ENCODE measurements at places on chromosomes 2 and 18.

- DNase-seq = no peak
These were observed 17.4 kb upstream of the SAG start for GRCh38 chr2:233290051-233290845.

GRCh38 chr2:105868060-105868459, 123.3 kb downstream of the NCK2 start:
- no peak for DNase-seq

DNA sequence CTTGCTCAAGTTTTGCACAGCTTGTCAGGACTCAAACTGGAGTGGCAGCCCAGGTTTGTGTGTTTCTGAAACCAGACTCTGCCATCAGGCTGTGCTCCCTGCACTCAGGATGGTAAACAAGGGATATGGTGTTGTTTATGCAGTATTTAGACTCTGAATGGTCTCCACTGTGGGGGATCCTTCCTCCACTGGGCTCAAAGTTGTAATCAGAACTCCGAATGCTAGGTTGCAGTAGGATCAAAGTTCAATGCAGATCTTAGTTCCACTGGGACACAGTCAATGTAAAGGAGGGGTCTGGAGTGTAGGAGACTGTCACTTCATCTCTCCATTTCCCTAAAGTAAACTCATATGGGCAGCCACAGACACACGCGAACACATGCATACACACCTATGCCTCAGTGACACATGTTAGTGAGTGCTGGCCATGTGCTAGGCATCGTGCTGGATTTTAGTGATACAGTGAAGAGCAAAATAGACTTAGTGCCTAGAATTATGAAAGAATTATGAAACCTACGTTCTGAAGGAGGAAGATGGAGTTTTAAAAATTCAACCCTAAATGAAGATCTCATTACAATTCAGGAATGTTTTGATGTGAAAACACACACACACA, 6.1 kb downstream of the IL18R1 start:
- DNase-seq = no peak

GRCh38 chr2:23499439-23499838, 114.5 kb downstream of the KLHL29 start:
- DNase-seq = no peak

DNA sequence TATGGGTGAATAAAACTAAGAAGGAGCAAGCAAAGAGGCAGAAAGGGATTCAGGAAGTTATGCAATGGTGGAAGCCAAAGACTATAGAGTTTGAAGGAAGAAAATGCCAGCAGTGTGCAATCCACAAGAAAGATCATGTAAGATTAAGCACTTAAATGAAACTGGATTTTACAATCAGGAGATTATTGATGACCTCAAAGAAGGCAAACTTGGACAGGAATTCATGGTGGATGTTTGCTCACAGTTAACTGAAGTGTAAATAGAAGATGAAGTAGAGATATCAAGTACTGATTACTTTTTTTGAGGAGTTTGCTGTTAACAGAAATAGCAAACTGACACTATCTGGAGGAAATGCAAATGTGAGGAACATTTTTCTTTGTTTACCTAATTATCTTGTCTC, 308.9 kb downstream of the RND3 start:
- DNase-seq = no peak

GRCh38 chr2:239831861-239832489, 193.2 kb downstream of the NDUFA10 start:
- DNase-seq = no peak

DNA sequence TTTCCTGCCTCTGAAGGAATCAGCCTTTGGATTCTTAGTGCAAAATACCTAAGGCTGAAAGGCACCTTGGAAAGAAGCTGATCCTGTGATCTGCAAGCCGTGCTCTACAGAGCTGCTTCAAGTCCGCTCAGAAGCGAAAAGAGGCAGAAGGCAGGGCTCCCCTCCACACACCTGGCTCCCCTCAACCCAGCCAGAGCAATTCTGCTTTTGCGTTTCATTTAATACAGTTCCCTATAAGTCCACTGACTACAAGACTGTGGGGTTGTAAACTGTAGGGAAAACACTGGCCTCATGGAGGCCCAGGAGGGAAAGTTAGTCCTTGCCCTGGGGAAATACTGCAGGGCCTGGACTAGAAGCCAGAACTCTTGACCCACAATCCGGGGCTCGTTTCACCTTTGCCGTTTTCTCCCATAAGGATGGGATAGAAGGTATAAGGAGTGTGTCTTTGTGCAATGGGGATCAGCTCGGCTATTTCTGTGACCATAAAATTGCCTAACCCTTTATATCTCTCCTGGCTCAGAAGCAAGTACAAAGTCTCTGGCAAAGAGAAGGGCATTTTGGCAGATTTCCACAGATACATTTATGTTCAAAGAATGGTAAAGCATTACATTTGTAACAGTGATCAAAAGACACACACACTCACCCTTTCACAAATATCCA, 95.8 kb upstream of the TEX51 start:
- no peak for DNase-seq

DNA sequence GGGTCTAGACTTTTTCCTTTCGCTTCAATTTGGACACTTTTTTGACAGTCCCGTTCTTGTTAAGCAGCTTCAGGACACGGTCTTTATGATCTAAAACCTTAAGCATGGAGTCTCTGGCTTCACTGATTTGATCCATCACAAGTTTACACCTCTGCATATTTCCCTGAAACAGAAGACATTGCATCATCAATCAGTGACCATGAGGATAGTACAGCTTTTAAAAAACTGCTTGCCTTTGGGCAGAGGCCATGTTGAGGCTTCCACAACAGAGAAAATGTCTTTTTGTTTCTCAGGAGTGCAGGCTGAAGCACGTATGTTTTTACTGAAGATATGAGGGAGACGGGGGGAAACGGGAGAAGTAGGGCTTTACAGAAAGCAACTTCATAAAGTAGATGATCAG, 56.2 kb upstream of the AMMECR1L start:
- DNase-seq = no peak

GRCh38 chr2:9498210-9498609, 23.9 kb downstream of the IAH1 start:
- DNase-seq = no peak
